ENCODE measurements at places on chromosomes 3 and 15. TPM values are rescaled to one million over a fixed set of nuclear protein-coding genes. Genes with fewer than 3 reads are reported as not detected.

GRCh38 chr15:77053709-77054108 lies 17.2 kb downstream of the TSPAN3 start:
- DNase-seq = no peak

GRCh38 chr3:140913728-140914127 lies 27.9 kb upstream of the SLC25A36 start:
- DNase-seq = no peak

DNA sequence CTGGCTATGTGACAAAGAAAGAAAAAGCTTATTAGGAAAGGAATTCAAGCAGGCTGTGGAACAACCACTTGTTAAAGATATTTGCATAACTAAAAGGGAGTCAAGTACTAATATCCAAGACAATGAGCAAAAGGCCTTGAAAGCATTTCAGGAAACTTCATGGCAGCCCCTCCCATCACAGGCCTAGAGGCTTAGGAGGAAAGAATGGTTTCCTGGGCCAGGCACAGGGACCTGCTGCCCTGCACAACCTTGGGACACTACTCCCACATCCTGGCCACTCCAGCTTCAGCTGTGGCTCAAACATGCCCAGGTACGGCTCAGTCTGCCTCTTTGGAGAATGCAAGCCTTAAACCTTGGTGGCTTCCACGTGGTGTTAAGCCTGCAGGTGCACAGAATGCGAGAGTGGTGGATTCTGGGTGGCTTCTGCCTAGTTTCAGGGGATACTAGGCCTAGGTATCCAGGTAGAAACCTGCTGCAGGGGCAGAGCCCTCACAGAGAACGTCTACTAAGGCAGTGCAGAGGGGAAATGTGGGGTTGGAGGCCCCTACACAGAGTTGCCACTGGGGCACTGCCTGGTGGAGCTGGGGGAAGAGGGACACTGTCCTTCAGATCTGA lies 121.6 kb downstream of the OPA1 start:
- no peak for DNase-seq

DNA sequence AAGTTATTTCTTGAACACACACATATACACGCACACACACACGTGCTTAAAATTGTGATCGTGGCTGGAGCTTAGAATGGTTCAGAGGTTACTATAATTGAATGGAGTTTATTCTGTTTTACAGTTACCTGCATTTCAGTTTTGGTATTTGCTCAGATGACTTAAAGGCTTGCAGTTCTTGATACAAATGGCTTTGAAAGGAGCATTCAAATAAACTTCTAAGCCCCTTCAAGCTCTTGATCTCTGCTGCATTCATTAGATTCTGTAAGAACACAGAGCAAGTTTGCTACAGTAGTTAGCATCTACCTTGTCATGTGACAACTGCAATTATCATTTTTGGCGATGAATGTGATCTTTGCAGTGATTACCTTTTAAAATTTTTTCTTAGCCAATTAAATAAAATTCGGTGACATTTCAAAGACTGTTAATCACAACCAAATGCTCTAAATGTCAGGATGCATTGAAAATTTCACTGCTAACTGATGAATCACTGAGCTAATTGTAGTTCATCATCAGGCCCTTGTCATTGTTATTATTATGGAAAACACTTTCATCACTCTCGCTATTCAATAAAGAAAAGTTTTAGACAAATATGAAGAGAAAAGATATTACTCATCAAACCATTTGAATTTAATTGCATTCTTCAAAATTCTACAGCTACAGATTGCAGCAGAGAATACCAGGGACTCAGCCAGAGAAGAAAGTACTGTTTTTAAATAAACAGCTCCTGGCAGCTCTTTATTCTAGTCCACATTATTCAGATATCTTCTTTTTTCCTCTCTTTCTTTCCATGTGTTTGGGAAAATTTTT lies 296.1 kb downstream of the LRTM1 start:
- no peak for DNase-seq

GRCh38 chr15:47806008-47806407 lies 88.7 kb downstream of the SEMA6D start:
- no peak for DNase-seq

Gene RPL35A
- total RNA-seq = 1,319 TPM

Gene PLA2G4F
- total RNA-seq = not detected

Gene CCR4
- not detected for total RNA-seq
